ENCODE measurements at places on chromosomes 3 and 15. TPM values are rescaled to one million over a fixed set of nuclear protein-coding genes. Genes with fewer than 3 reads are reported as not detected.
A peak's percentile ranks its signal among the peaks of the same experiment; 100 is the strongest.

- no peak for DNase-seq
These were observed 2.1 kb downstream of the HDAC11 start for GRCh38 chr3:13482106-13482690.

DNA sequence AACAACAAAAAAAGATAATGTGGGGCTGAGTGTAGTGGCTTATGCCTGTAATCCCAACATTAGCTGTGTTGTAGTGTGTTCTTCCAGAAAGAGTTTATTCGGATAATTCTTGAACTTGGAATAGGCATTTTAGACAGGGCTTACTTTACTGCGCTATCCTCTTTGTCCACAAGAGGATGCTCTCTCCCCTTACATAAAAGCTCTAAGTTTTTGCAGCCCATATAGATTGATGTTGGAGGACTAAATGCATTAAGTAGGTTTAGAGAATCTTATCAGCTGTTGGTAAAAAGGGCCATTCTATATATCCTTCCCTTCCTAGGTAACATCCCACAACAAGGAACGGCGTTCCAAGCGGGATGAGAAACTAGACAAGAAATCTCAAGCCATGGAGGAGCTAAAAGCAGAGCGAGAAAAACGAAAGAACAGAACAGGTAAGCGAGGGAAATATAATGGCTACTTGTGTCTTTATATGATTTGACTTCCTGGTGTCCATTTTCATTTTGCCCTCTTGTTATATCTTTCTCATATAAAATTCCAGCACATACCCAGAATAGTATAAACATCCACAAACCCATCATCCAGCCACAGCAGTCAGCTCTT lies 27.8 kb upstream of the ITPKA start:
- DNase-seq = peak; percentile 45

- no peak for DNase-seq
These were observed 45.9 kb upstream of the BCHE start for GRCh38 chr3:165883117-165883516.

GRCh38 chr3:121637922-121638321 lies 22.8 kb downstream of the HCLS1 start:
- no peak for DNase-seq

Gene ADGRG7
- polyA plus RNA-seq = not detected

Gene SPINT1
- 0.37 TPM for polyA plus RNA-seq

DNA sequence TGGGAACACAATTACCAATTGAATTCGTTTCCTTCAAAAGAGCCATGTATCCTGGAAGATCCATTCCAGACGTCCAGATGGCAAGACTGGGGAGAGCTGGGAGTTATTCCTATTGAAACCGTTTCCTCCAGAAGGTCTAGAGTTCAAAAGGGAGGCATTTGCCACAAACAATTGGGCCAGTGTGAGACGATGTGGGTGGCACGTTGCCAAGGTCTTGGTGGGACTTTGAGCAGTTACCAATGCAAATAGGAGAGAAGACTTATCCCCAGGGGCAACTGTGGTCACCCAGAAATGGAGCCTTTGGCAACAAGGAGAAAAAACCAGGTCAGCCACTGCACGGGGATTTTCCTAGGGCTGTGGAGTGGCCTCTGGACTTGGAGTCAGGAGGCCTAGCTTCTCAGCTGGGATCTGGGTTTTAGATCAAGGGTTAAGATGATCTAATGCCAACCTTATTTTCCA lies 29.6 kb upstream of the TLE3 start:
- DNase-seq = no peak

Gene ASB14
- polyA plus RNA-seq = 0.34 TPM

Gene MUSTN1
- polyA plus RNA-seq = 199 TPM

DNA sequence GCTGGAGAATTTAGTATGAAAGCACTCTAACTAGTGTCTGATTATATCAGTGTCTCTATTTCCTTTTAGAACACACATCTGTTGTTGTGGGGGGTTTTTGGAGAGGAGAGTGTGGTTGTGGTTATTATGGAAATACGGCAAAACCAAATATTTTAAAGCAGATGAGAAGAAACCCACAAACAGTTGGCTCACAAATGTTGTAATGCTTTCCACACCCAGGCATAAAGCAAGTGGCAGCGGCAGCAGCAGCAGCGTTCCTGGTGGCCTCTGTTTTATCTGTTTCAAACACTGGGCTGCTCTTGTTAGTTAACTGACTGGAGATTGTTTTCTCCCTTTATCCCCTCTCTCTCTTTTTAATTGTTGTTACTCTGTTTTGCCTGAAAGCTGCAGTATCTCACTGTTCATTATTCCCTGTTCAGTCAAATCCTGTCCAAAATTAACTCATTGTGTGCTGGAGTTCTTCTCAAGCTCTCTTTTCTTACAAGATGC lies 1045.5 kb upstream of the NR2F2 start:
- DNase-seq = peak; percentile 52

GRCh38 chr3:56758539-56758981 lies 43.2 kb downstream of the ARHGEF3 start:
- DNase-seq = no peak

GRCh38 chr15:31267161-31268107 lies 59.2 kb upstream of the KLF13 start:
- DNase-seq = no peak

Gene PAK6
- polyA plus RNA-seq = 0.48 TPM

DNA sequence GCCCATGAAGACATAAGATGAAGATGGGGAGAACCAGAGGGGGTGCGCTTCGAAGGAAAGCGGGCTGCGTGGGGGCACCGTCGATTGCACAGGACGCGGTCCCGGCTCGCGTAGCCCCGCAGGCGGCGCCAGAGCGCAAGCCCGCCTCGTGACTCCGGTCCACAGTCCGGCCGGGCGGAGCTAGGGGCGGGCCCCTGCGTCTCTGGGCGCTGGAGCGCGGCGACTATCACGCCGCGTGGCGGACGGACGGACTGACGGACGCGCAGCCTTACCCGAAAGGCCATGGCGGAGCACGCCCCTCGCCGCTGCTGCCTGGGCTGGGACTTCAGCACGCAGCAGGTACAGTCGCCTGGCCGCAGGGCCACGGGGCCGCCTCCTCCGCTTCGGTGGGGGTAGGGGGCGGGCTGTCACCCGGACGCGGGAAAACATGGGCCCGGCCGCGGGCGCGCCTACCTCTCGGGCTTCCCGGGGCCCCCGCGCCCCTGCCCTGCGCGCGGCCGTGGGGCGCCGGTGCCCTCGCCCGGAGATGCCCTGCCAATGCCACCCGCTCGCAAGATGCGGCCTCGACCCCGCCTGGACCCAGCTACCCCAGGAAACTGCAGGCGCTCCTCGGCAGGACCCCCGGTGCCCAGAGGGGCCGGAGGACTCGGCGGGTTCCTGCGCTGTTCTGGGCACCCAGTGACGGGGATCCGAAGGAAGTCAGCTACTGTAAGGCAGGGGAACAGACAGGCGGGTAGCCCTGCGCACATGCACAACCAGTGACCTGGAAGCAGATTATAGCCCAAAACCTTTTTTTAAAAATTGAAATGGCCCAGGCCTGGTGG lies at the start of gene XYLB:
TSS of gene XYLB (plus strand) at position 199 of the 824 bp plus-strand sequence. CDS start at position 283, 84 bp downstream.
- peak; percentile 83 for DNase-seq

DNA sequence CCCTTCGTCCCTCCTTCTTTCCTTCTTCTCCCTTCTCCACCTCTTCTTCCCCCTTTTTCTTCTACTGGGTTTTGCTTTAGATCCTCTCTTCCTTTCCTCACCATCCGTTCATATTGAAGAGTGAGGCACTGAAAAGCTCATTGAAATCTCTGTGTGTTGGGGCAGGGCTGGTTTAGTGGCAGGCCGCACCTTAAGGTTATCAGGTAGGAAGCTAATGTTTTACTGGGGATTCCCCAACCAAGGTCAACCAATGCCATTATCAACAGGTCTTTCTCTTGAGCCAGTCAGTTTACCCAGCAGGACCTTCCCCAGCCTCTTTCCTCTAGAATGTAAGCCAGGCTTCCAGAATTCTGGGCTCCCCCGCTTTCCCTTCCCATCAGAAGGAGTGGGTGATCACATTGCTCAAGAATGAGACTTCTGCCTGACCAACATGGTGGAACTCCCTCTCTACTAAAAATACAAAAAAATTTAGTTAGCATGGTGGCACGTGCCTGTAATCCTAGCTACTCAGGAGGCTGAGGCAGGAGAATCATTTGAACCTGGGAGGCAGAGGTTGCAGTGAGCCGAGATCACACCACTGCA lies 11.5 kb upstream of the VPS8 start:
- no peak for DNase-seq

Measured in muscle of arm (tissue), 14 donors.